ENCODE measurements at places on chromosomes 1 and 21.

DNA sequence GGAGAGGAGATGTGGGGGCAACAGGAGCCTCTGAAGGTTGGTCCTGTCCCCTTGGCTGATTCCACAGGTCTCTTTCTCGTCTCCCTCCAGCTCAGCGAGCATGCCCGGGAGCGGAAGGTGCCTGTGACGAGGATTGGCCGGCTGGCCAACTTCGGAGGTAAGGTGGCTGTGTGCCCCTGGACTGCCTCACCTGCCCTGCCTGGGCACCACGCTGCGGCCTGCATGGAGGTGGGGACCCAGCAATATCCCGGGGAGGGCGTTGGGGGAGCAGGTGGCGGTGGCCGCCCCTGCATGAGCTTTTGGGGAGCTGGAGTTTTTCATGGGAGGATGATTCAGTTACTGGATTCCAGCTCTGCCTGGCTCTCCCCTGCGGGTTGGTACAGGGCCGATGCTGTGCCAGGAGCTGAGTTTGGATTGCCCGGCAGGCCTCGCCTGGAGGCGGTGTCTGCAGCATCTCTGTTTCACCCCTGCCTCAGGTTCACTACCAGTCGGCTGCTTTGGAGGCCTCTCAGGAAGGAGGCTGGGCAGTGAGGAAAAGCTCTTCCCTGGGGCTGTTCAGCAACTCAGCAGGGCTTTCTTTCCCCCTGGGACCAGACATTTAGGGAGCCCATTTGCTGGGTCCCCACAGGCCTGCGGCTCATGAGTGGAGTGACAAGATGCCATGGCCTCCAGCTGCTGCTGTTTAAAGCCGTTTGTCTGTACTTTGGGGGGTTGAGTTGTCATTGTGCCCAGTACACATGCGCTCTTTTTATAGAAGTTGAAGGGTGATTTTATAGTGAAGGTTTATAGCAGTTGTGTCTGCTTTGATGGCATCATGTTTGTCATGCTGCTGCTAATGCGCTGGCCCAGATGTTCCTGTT lies 25.7 kb downstream of the COQ8A start:
- DNase-seq = no peak

GRCh38 chr1:66140072-66140471 lies 347.4 kb downstream of the PDE4B start:
- no peak for DNase-seq

GRCh38 chr1:38073534-38074301 lies 27.1 kb upstream of the POU3F1 start:
- no peak for DNase-seq

GRCh38 chr1:185594786-185595410 lies 139.3 kb upstream of the HMCN1 start:
- DNase-seq = no peak

- no peak for DNase-seq
These were observed 4.9 kb downstream of the NIPAL3 start for GRCh38 chr1:24420547-24420946.

- no peak for DNase-seq
These were observed 233.4 kb downstream of the DSCAM start for GRCh38 chr21:40613546-40614030.

- DNase-seq = no peak
These were observed 42.0 kb downstream of the ACOT7 start for GRCh38 chr1:6351480-6352137.

DNA sequence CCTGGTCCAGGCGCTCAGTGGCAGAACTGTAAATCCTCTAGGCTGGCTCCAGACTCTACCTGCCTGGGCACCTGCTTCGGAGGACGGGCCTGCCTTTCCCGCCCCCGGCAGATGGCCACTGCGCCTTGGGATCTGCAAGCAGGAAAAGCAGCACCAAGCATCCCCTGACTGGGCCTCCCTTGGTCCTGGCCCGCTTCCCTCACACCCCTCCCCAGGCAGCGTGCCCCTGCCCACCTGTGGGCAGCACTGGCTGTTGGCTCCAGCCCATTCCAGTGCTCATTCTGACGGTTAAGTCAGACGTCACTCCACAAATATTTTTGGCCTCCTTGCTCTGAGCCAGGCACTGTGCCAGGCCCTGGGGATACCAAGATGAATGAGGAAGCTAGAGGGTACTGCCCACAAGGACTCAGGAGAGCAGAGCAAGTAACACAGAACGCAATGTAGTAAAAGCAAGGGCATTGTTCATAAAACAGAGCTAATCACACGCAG lies 22.0 kb upstream of the BLACAT1 start:
- DNase-seq = peak; percentile 93

DNA sequence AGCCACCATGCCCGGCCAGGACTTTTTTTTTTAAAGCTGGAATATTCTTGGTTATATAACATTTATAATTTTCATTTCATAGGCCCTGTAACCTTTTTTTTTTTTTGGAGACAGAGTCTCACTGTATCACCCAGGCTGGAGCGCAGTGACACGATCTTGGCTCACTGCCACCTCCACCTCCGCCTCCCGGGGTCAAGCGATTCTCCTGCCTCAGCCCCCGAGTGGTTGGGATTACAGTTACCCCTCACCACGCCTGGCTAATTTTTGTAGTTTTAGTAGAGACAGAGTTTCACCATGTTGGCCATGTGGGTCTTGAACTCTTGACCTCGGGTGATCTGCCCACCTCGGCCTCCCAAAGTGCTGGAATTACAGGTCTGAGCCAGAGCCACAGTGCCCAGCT lies 12.6 kb downstream of the ZYG11B start:
- DNase-seq = no peak

GRCh38 chr1:202126426-202126825 lies 3.7 kb downstream of the GPR37L1 start:
- no peak for DNase-seq

GRCh38 chr1:18945401-18945849 lies 11.1 kb downstream of the IFFO2 start:
- DNase-seq = no peak

- DNase-seq = no peak
These were observed 7.0 kb downstream of the NAV1 start for GRCh38 chr1:201545851-201546492.

DNA sequence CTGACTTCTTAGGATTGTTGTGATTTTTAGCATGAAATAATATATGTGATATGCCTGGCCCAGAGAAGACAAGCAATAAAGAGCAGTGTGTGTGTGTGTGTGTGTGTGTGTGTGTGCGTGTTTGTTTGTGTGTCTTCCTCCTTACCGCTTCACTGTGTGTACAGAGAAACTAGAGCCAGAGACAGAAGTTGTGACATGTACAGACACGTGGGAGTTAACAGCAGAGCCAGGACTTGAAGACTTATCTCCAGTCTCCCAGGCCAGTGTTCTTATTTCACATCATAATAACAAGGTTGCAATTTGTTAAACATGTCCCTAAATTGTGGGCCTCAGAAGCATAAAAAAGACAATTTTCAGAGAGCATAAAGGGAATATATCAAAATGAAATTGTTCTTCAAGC lies 192.0 kb upstream of the JUN start:
- no peak for DNase-seq

- DNase-seq = peak; percentile 83
These were observed 6.2 kb downstream of the RASSF5 start for GRCh38 chr1:206513312-206514111.

- DNase-seq = no peak
These were observed 27.0 kb downstream of the MROH7 start for GRCh38 chr1:54668567-54668966.

GRCh38 chr1:33577663-33578062 lies 105.2 kb downstream of the ZSCAN20 start:
- no peak for DNase-seq

GRCh38 chr1:167837326-167837725 lies 76.6 kb downstream of the ADCY10 start:
- no peak for DNase-seq

Measured in A172 (cell line).